ENCODE measurements at places on chromosomes 3 and 15.

DNA sequence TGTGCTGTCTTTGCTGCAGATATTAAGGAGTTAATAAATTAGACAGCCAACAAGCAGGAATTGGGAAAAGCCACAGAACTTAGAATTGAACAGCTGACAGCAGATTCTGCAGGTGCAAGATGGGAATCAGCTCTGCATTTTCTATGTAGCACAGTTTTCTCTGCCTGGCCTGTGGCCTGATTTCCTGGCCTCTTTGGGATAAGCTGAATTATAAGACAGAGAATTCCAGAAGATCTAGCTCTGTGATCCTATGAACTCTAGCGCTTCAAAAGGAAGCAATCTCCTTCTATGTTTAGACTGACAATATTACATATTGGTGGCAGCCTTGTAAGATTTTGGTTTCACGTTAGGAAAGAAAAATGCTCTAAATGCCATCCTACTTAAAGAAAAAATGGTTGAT is 24.0 kb upstream of the SOX2 start:
- DNase-seq = no peak

DNA sequence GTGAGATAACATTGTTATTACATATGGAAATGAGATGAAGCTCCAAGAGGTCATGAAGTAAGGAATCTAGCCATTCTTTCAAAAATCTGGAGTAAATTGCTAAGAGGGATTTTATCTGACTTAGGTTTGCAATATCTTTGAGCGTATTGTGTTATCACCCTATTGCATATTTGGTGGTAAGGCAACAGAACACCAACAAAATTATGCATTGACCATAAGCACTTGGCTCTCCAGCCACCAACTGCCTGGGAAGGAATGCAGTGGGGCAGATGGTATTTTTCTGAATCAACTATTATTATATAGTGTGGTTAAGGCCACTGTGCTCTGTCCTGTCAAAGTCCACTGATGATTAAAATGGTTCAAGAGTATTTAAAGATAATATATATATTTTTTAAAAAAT is 287.9 kb upstream of the SEMA6D start:
- DNase-seq = no peak

DNA sequence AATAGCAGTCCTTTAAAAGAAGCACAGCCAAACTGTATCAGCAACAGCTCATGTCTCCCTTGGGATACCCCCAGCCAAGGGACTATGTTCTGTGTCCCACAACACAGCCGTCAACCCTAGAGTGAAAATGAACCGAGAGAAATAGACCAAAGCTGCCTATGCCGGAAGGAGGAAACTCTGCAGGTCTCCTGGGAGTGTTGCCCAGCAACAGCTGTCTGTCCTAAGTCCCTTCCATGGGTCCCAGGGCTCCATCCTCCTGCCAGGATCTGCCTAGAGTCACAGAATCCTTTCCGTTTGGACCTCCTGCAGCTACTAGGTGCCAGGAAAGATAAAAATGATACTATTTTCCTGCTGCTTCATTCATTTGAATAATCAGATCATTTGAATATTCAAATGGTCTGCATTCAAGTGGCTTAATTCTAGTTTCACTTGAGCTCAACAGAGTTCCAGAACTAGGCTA is 53.1 kb downstream of the TRANK1 start:
- no peak for DNase-seq

DNA sequence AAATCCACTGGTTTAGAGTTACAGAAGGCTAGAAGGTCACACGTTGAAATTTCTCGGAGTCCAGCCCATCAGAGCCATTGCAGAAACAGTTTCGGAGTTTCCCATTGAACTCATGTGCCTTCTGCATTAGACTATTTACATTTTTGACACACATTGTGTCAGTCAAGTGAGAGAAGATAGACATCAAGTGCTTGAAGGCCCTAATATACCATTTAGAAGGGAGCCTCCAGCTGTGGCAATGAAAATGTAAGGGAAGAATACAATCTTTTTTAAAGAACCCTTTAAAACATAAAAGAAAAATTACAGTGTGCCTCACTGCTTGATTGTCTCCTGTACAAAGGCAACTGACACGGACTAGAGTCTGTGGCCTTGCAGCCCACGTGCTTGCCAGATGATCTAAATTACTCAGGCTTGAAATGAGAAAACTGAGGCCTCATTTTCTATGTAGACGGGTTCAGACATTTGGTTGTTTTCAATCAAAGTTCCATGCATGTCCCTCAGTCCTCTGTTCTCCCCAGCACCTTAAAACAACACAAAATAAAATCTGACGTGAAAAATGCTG is 650.5 kb downstream of the ROBO2 start:
- DNase-seq = no peak

DNA sequence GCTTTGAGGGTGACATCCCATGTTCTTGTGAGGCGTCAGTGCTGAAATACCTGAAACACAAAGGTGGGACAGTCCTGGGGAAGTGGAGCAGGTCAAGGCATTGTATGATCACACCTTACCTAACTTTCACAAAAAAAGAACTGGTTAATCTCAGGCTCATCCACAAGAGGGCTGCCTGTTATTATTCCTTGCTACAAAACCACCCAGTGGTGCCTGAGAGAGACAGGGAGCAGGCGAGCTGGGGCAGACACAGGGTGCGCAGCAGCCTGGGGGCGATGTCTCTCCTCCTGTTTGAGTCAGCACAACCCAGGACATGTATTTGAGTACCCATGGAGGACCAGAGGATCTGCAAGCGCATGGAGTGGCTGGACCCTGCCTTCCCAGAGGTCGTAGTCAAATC is 316.8 kb upstream of the ATP10A start:
- no peak for DNase-seq

- no peak for DNase-seq
These were observed 48.8 kb upstream of the LRRFIP2 start for GRCh38 chr3:37223141-37223558.

- no peak for DNase-seq
These were observed 68.2 kb downstream of the EDEM1 start for GRCh38 chr3:5255404-5256344.

DNA sequence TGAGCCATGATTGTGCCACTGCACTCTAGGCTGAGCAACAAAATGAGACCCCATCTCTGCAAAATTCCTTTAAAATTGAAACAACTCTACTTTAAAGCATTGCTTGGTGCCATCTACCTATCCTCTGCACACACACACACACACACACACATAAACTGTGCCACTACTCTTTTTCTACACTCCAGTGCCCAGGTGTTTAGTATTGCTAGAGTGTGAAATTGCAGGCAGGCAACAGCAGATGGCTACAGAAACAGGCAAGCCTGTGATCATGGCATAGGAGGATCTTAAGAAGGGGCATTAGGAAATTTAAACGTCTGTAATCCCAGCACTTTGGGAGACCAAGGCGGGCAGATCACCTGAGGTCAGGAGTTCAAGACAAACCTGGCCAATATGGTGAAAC is 39.0 kb downstream of the SIDT1 start:
- no peak for DNase-seq

GRCh38 chr3:6860149-6860953 is 564 bp upstream of the GRM7 start:
- DNase-seq = no peak

DNA sequence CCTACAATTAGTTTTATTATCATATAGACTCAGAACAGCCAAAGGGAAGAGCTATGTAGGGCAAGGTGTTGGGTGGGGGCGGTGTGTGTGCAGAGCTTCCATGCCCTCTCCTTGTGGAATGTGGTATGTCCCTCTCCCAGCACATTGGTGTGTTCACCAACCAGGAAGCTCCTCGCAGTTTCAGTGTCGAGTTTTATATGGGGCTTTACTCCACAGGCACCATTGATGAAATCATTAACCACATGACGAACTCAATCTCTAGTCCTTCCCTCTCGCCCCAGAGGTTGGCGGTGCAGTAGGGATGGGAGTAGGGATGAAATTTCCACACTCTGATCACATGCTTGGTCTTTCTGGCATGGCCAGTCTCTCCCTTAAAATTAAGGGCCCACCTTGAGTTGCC is 13.6 kb upstream of the SRP14 start:
- no peak for DNase-seq

DNA sequence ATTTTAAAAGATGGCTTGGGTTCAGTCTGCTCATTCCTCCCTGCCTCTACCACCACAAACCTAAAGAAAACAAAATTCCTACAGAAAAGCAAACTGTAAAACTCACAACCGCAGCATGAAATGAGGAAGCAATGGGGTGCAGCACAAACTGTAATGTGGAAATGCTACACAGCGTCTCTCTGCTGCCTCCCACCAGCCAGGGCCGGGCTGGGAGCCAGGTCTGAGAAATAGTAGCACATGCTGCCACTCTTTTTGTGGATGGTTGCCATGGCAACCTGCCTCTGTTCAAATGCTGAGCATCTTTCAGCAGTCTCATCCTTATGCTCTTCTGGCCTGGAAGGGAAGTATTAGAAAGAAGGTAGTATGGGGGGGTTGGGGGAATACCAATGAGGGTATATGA is 55.4 kb downstream of the EOMES start:
- DNase-seq = peak; percentile 14

DNA sequence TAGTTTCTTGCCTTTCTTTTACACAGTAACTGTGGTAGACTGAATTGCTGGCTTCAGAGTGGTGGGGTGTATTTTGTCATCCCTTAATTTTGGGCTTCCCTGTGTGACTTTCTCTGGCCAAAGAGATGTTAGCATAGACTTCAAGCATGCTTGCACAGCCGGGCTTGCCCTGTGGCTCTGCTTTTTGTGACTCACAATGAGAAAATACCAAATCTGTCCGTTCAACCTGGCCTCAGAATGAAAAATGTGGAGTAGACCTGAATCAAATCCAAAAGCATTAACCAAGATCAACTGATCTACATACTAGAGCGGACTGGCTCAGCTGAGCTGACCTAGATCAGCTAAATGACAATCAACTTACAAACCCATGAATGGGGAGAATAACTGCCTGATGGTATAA is 51.4 kb downstream of the PLAAT1 start:
- no peak for DNase-seq

DNA sequence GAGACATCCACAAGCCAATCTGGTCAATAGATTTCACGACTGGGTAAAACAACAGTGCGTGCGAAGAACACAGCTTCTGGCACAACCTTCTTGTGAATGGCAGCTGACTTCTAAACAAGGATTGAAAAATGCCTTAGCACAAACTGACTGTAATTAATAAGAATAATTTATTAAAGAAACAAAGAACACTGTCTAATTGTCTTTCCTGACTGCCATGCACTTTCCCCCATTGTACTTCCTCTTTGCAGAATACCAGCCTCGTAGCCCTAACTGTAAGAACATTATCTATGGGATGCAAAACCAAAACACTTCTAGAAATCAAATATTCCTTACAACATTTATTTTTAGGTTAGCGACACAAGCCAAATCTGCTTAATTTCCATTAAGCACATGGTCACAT is 6.5 kb downstream of the FOXP1 start:
- DNase-seq = no peak

- peak; percentile 37 for DNase-seq
These were observed 3.0 kb upstream of the SHC4 start for GRCh38 chr15:48966595-48967301.

- DNase-seq = peak; percentile 8
These were observed 10.5 kb upstream of the SLITRK3 start for GRCh38 chr3:165206454-165207266.

DNA sequence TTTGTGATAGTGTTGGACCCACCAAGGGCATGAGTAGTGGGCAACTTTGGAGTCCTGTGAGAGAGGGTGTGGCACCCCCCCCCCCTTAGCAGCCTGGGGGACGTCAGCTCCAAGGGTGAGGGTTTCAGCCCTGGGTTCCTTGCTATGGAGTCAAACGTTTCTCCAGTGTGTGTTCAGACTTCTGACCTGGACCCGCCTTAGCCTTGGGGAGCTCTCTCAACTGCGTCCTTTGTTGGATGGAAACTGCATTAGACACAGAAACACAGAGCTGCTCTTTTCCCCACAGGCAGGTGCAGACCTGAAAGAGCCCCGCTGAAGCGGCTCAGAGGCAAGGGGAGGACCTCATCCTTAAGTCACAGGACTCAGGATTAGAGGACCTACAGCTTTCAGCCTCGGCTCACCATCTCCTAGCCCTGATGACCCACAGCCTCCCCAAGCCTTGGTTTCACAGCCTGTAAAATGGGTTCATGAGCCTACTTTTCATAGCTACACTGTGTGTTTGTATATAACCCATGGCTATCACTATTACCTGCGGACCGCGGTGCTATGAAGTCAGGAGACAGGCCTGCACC is 19.9 kb downstream of the ZNF710 start:
- no peak for DNase-seq

- DNase-seq = no peak
These were observed 7.9 kb upstream of the OR4F6 start for GRCh38 chr15:101795455-101795854.

GRCh38 chr3:197253238-197253947 is 45.0 kb downstream of the DLG1 start:
- no peak for DNase-seq

- peak; percentile 38 for DNase-seq
These were observed 95.7 kb downstream of the CPN2 start for GRCh38 chr3:194255252-194256039.

- DNase-seq = no peak
These were observed 144.8 kb downstream of the XXYLT1 start for GRCh38 chr3:195126056-195126605.

DNA sequence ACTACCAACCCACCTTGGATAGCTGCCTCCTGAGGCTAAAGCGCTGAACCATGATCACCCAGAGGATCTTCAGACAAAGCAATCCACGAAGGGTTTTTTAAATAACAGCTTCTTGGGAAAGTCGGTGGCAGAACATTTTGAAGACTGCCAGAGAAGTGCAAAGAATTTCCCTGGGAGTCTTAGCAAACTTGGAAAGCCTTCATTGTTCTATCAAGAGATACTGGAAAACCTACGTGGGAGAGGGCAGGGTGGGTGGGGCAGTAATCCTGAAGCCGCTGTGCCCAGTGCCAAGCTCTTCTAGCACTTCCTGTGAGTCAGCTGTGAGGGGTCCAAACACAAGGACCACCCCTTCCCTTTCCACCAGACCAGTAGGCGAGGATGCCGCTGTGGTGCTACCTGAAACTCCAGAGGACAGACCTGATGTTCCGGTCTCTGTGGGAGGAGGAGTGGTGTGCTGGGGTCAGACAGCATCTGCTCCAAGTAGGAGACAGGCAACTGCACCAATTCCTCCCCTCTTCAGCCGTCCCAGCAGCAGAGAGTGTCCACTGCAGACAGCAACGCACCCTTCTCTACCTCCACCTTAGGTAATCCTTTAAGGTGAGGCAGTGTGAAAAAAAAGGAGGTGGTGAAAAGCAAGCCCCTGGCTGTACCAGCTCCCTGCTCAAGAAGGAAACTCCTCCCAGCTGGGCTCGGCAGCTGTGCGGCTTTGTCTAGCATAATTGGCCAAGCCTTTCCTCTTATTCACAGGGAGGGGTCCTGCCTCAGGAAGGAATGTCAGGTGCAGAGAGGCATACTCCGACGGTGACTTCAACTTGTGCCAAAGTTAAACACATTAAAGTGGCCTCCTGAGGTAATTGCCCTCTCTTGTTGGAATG is 99.0 kb downstream of the TMCC1 start:
- DNase-seq = peak; percentile 56

DNA sequence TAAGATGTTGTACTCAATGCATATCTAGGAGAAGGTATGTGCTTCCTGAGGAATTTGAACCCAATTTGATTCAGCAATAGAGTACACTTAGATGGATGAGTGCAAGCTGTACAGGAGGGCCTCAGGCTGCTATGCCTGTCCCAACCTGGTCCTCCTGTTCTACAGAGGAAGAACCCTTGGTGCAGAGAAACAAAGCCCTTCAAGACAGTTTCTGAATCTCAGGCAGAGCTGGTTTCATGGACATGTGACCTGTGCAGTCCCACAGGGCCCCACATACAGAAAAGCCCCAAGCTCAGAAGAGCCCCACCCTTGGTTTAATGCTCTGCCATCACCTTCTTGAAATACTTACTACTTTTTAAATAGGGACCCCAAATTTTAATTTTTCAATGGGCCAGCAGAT is 15.3 kb downstream of the FOXP1 start:
- DNase-seq = no peak
